ENCODE measurements at places on chromosomes 11 and 22.

DNA sequence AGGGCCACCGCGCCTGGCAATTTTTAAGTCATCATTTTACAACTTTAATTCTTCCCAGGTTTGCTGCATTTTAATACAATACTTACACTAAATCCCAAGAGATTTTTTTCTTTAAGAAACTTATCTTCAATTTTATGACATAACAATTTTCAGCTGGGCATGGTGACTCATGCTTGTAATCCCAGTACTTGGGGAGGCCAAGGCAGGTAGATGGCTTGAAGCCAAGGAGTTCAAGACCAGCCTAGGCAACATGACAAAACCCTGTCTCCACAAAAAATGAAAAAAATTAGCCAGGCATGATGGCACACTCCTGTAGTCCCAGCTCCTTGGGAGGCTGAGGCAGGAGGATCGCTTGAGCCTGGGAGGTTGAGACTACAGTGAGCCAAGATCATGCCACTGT is 38.8 kb downstream of the CLDN25 start:
- no peak for DNase-seq

GRCh38 chr11:126886636-126887035 is 113.9 kb downstream of the KIRREL3 start:
- DNase-seq = no peak

GRCh38 chr11:2794046-2794967 is 91.3 kb downstream of the CDKN1C start:
- DNase-seq = no peak

GRCh38 chr22:46876357-46876934 is 114.0 kb downstream of the TBC1D22A start:
- no peak for DNase-seq

GRCh38 chr11:232783-233565 is 3.2 kb downstream of the SIRT3 start:
- no peak for DNase-seq

DNA sequence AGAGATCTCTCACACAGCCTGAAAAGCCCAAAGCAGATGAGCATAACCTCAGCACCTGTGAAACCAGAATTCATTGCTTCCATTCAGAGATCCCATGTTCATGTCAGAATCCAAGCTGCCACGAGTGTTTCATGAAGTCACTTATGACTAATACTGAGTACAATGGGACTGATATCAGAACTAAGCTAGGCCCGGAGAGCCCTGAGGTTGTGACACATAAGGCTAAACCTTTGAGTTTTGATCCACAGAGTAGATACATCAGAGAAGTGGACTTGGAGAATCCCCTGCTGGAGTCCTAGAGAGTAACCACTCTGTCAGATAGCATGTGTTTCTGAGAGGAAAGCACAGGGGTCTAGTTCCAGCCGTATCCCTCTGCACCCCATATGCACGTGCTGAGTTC is 890 bp upstream of the GLYATL1 start:
- DNase-seq = no peak

GRCh38 chr11:72998676-72999075 is 143.4 kb downstream of the FCHSD2 start:
- DNase-seq = no peak

GRCh38 chr11:104484804-104485554 is 321.0 kb upstream of the PDGFD start:
- DNase-seq = no peak

- no peak for DNase-seq
These were observed 126.1 kb downstream of the PGR start for GRCh38 chr11:101003468-101003867.

- no peak for DNase-seq
These were observed 49.7 kb downstream of the CD82 start for GRCh38 chr11:44615041-44615755.

DNA sequence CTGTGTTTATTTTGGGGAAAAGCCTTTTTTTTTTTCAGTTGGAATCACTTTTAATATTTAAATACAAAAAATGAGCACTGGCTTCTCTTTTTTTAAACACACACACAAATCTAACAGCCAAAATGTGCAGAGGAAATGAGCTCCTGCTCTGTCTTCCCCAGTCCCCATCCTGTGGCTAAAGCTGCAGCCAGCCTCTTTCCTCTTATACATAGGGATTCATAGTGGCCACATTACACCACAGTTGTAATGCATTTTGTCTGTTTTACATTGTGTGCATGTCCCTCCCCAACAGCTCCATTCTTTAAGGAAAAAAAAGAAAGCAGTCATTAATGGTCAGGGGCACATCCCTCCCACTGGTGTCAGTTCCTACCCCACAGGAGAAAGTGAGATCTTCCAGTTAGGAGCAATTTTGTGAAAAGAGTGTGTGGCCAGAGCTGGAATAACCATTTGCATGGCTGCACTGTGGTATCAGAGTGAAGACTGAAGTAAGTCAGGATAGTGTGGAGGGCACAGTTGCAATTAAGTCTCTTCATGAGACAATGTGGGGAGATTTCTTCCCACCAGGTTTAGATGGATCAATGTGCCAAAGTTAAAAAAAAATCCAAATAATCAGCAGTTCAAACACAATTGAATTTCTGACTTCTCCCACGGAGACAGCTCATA is 220.6 kb downstream of the TMEM135 start:
- no peak for DNase-seq

DNA sequence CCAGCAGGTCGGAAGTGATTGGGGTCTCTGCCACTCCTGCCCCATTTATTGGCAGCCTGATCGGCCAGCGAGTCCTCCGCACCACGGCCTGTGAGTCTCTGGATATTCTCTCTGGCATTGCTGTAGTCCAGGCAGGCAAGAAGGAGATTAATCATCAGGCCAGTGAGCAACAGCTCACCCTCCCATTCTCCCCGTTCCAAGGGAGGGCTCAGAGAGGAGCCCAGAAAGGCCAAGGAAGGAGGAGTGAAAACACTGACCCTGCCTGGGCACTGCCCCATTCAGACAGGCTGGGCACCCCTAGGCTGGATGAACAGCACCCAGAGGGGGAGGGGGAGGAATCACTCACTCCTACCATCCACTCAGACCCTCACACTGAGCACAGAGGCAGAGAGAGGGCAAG is 3.1 kb downstream of the SAA2 start:
- DNase-seq = no peak

- no peak for DNase-seq
These were observed 114.7 kb downstream of the RBFOX2 start for GRCh38 chr22:35913925-35914324.

- DNase-seq = no peak
These were observed 21.7 kb downstream of the TENM4 start for GRCh38 chr11:79419120-79419519.

- DNase-seq = no peak
These were observed 42.6 kb upstream of the TUB start for GRCh38 chr11:8038393-8038792.

All from SK-N-MC (cell line).